ENCODE measurements at places on chromosomes 2 and 18.

DNA sequence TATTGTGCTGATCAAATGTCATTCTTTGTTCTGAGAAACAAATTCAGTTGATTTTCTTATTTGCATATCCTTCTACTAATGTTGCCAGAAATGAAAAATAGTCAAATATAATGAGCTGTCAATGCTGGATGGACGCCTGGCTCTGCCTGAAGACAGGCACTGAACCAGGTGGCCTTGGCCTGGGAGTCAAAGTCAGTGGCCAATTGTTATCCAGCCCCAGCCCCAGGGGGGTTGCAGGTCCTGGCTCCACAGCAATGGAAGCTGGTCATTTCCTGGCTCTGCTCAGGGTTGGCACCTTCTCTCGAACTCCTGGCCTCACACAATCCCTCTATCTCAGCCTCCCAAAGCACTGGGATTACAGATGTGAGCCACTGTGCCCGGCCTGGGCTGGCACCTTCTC is 176.8 kb upstream of the GLI2 start:
- DNase-seq = no peak

DNA sequence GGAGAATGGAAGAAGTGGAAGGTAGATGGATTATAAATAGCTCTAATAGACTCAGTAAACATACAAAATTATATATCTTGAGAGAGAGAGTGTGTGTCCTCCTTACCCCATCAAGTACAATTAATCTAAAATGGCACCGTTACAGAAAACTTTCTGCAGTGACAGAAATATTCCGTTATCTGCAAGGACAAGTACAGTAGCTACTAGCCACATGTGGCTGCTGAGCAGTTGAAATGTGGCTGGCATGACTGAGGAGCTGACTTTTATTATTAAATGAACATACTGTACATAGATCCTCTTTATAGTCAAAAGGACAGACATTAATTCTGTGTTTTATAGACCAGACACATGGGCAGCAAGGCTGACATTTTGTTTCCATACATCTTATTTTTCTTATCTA is 7.0 kb downstream of the CCDC93 start:
- no peak for DNase-seq

- no peak for DNase-seq
These were observed 398.0 kb downstream of the CPS1 start for GRCh38 chr2:210954386-210954907.

GRCh38 chr2:14072338-14072737 is 560.2 kb upstream of the LRATD1 start:
- no peak for DNase-seq

GRCh38 chr2:95043300-95044093 is 18.0 kb downstream of the MAL start:
- peak; percentile 76 for DNase-seq

DNA sequence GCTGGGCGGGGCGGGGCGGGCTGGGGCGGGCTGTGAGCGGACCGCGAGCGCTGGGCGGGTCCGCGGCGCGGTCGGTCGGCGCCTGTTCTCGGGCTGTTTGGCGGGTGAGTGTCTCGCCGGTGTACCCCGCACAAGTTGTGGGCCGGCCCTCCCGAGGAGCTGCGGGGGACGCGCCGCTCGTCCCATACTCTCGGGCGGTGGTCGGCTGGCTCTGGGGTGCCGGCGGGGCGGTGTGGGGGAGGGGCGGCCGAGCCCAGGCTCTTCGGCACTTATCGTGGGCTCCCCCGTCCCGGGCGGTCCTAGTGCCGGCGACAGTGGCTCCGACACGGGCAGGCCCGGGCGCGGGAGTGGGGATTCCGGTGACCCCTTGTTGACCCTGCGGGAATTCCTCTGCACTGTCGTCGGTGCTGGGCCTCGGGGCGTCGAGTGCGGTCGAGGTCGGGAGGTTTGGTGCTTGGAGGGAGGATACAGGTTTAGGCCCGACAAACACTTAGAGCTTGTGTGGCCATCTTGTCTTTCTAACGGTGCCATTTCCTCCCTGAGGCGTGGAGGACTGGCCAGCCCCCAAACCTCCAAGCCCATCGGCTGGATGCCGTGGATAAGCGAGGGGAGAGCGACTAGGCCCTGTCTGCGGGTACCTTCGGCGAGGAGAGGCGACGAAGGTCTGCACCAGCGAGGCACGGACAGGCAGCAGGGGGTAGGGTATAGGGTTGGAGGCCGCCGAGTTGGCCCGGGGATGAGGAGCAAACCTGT is at the start of gene SEPTIN2:
Gene SEPTIN2, plus strand, starts transcription at position 47 of the 753 bp plus-strand sequence. CDS start 8,308 bp downstream, outside the sequence.
- peak; percentile 100 for DNase-seq

DNA sequence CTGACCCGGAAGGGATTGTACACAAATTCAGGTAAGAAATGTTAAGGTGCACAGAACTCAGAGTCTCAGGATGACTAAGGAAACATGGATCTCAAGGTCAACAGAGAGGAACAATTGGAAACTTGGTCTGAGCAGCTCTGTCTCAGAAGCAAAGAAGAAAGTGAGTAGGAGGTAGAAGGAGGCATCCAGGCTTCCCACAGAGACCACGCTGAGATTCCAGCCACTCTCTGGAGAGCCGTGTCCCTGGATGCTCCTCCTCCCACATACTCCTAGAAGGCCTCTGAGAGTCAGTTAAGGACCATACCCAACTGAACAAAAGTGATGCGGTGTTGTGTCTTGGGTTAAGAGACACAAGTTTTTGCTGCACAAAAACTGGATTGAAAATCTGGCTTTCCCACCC is 8.6 kb upstream of the PLB1 start:
- no peak for DNase-seq

GRCh38 chr2:153479573-153479972 is 1.0 kb upstream of the RPRM start:
- DNase-seq = no peak

- no peak for DNase-seq
These were observed 37.1 kb downstream of the SH2D6 start for GRCh38 chr2:85455552-85456090.

GRCh38 chr18:49544362-49544761 is 17.5 kb upstream of the LIPG start:
- DNase-seq = no peak

GRCh38 chr2:38500283-38500634 is 102.5 kb downstream of the HNRNPLL start:
- DNase-seq = no peak

GRCh38 chr2:26504002-26504401 is 26.1 kb upstream of the OTOF start:
- DNase-seq = no peak

DNA sequence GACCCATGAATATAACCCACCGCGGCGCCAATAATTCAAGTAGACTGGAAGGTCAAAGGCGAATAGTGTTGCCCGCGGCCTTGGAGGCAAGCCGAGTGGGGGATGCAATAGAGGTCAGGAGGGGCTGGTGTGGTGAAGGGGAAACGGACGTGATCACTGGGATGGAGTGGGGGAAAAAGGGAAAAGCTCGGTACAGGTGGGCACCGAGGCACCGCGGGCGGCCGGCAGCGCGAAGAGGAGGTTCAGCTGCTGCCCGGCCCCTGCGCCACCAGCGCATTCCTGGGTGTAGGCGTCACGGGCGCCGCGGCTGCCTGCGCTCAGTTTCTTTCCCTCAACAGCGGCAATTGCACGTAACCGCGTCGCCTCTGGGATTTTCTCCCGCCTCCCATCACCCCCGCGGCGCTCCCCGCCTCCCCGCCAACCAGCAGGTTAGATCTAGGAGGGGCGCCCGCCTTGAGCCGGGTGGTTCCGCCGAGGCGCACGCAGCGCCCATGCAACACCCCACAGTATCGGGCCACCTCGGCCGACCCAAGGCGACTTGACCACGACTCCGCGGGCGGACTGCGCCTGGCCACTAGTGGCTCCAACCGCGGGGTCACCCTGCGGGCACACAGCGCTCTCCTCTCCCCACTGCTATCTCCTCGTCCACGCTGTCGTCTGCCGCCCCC is 1.5 kb downstream of the RND3 start:
- peak; percentile 85 for DNase-seq

- no peak for DNase-seq
These were observed 797.0 kb upstream of the CHAC2 start for GRCh38 chr2:52970642-52971041.

DNA sequence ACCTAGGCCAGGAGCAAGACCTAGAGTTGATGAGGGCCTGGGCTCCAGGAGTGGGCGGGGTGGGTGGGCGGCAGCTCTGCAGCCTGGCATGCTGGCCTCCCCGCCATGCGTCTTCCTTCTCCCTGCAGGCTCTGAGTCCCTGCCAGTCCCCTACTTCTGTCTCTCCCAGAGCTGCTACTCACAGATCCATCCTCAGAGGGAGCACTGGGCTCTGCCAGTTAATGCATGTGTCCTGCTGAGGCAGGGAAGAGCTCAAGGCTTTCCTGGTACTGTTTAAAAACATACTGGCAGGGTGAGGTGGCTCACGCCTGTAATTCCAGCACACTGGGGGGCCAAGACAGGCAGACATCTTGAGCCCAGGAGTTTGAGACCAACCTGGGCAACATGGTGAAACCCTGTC is 38.7 kb upstream of the EDAR start:
- no peak for DNase-seq

- DNase-seq = no peak
These were observed 23.6 kb upstream of the LRRTM1 start for GRCh38 chr2:80328159-80328571.

DNA sequence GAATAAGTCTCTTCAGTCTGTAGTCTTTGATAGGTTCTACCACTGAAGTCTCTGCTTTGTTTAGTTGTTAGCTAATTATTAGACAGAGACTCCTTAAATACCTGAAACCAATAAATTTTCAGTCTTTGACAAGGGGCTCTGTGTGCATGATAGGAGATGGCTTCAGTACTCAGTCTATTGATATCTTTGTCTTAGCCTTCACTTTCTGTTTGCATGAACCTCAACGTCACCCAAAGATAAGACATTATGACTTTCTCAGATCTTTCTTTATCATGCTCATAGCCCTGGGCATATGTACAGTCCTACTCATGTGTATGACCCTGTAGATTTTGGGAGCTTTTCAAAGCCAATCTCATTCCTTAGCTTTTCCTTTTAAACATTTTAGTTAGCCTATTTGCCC is 183.5 kb upstream of the GCFC2 start:
- no peak for DNase-seq

- DNase-seq = peak; percentile 66
These were observed 1.7 kb downstream of the LYPD1 start for GRCh38 chr2:132668189-132668823.

DNA sequence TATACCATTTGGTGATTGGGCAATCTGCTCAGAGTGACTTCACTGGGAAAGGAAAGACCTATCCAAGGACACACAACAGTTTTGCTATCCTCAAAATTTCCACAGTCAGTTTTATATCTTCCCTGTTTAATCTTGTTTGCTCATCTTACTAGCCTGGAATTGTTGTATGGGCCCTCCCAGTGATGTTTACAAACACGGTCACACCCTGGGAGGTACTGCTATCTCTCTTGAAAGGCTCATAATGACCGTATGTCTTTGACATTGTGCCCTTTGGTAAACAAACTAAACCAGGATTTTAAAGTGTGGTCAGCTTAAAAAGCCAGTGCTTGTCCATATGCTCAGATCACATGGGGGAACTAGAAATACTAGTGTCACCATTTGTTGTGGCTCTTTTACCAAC is 277.0 kb downstream of the CDH2 start:
- no peak for DNase-seq

- DNase-seq = no peak
These were observed 20.8 kb downstream of the RBMS1 start for GRCh38 chr2:160472839-160473251.

- peak; percentile 86 for DNase-seq
These were observed at the start of gene EMILIN2 for GRCh38 chr18:2846636-2847316. EMILIN2 (plus strand) TSS chr18:2847006; CDS start chr18:2847189, 183 bp downstream.

DNA sequence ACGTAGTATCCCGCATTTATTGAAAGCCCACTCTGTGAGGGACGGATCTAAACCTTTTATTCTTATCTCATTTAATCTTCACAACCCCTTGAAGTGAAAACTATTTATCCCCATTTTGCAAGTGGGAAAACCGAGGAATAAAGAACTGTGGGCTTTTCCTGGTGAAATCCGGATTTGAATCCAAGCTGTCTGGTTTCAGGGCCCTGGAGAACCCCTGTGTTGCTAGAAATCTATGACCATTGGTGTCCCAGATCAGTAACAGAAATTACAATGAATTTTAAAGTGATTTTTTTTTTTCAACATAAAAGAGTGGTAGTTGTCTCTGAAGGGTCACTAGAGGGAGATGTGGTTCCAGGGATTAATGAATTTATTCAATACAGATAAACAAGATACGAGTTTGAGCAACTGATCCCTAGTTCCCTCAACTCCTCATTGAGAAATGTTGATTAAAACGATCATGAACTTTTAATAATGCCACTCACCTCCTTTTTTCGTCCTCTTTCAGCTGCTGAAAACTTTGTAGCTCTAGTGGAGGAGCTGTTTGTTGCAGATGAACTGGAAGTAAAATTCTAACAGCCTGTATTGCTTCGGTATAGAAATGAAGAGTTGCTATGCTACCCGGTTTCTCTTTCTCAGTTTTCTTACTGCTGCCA is 940 bp downstream of the XRCC5 start:
- DNase-seq = no peak

DNA sequence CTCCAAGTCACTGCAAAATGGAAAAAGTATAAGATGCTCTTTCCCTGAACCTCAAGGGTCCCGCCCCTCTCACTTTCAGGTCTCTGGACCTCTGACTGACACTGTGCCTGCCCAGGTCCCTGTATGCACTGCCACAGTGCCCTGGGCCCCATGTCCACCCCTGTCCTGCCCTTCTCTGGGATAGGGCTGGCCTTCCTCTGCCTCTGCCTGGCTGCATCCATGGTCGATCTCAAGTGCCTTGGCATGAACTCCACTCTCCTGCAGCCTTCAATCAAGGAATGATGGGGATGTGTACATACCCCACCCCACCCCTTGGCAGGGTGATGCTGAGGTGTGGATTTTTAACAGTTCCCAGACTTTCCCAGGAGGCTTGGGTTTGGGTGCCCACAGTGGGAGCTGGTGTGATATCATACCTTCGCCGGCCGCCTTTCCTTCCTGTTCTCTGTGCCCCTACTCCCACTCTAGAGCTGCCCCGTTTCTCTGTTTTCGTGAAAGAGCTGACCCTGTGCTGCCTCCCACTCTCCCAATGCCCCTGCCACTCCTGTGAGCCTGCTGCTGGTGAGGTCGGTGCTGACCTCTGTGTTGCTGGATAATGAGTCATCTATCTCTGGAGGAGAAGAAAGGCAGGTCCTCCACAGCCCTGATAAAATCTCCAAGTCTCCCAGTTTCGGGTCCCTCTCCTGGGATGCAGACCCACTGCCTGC is 18.9 kb downstream of the PTPN18 start:
- DNase-seq = no peak

GRCh38 chr2:57516698-57517340 is 529.8 kb upstream of the VRK2 start:
- DNase-seq = no peak

DNA sequence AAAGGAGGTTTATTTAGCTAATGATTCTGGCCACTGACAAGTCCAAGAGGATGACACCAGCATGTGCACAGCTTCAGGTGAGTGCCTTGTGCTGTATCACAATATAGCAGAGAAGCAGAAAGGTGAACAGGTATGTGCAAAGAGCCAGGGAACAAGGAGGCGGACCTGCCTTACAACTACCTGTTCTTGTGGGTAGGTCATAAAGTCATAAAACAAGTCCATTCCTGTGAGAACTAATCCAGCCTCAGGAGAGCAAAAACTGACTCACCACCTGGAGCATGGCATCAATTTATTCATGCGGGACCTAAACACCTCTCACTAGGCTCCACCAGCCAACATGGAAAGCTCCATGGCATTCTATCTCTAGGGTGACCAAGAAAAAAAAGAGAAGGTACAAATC is 234.2 kb downstream of the ASXL3 start:
- DNase-seq = no peak

GRCh38 chr2:23967846-23968245 is 27.6 kb downstream of the UBXN2A start:
- no peak for DNase-seq

Measured in left forelimb (tissue), 1 donor.